Caudate nucleus (tissue), 63 donors: ENCODE measurements at places on chromosomes 13 and 19.

GRCh38 chr13:101398191-101398590 is 18.1 kb downstream of the NALCN start:
- DNase-seq: no peak

DNA sequence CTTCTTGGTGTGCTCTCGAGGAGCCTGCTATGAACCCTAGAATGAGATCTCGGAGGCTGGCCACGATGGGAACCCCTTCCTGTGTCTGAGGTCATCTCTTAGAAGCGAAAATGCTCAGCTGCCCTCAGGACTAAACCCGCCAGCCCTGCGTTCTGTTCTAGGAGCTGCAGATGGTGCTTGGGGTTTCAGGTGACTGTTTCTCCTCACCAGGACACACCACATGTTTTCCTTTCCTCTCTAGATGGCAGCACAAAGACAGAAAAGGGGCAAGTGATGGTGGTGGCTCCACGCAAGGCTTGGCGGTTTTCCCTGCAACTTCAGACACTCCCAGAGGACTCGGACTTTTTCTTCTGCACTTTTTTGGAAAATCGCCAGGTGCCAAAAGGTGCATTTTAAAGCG is 60.1 kb downstream of the RNASEH2B start:
- DNase-seq: no peak

- no peak for DNase-seq
Measured at GRCh38 chr19:18421371-18421959, 2.3 kb downstream of the SSBP4 start.

- DNase-seq: no peak
Measured at GRCh38 chr19:10565028-10565566, 713 bp downstream of the KRI1 start.

GRCh38 chr13:45398877-45399276 is 19.3 kb downstream of the SLC25A30 start:
- no peak for DNase-seq

GRCh38 chr19:35725216-35725861 is 7.5 kb downstream of the KMT2B start:
- DNase-seq: no peak

- no peak for DNase-seq
Measured at GRCh38 chr19:4816202-4816949, 15.1 kb downstream of the TICAM1 start.

DNA sequence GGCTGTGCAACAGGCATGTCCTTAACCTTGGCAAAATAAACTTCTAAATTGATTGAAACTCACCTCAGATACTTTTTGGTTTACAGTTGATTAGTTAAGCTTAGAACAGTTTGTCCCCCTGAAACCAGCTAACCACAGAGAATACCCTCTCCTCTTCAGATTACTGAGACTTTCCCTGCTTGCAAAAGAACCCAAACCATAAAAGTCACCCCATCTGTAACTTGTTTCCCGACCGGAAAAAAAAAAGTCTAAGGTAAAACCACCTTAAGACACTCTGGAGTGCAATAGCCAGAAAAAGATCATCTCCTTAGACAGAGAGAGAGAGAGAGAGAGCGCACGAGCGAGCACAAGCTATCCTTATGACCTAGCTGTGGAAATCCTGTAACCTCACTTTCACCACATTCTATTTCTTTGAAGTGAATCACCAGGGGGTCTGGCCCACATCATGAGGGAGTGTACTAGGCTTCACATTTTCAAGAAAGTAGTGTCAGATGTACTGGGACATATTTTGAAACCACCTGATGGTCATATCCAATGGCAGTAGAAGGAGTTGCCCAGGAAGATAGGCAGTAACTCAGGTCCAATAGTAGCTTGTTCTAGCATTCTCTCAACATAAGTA is 11.1 kb upstream of the GTF2F2 start:
- DNase-seq: no peak

GRCh38 chr19:34667349-34668076 is 9.4 kb downstream of the SCGB2B2 start:
- DNase-seq: no peak

GRCh38 chr19:51811344-51811743 is 16.4 kb downstream of the FPR3 start:
- no peak for DNase-seq

DNA sequence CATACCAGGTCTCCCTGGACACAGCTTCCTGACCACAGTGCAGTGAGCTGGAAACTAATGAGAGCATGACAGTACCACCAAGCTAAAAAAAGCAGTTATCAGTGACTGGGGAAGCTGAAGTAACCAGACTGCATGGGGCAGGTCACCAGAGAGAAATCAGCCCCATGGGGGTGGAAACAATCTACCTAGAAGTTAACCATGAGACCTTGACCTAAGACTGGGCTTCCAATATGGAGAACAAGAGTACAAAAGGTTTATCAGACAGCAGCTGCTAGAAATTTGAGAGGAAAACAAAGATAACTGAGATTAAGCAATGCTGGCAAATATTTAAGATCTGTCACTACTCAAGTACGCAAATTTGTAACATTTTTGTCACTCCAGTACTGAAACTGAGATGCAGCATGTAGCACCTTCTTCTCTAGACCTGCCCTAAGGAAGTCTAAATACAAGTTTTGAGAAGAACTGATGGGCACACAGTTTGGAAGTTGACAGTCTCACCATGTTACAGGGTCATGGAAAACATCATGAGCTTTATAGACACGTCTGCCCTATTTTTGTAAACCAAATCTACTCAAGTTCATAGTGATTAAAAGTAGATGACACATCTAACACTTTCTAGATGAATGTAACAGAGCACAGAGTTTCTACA is 2641.8 kb upstream of the PCDH20 start:
- DNase-seq: no peak

DNA sequence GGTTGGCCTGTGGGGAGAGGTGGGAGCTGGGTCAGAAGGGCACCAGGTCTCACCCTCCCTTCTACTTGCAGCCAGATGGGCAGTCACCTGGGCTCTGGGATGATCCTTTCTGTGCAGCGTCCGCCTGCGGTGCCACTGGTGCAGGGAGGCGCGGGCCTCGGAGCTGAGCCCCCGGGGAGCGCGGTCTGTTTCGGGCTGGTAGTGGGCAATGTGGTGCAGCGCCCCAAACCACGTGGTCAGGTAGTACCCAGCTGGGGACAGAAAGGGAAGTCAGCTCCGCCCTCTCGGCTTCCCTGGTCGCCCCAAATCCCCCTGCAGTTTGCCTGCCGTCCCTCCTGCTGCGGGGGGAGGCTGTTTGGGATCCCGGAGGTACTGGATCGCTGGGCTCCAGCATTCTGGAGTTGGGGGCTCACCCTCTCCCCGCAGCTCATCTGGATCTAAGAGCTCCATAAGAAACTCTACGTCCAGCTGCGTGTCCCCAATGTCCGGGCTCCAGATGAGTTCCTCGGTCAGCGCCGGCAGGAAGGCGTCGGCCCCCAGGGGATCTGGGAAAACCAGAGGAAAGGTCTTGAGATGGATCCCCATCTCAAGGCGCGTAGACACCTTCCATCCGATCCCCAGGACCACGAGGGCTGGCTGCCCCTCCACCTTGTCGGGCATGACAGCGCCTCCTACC is 8.8 kb downstream of the RINL start:
- no peak for DNase-seq

- DNase-seq: no peak
Measured at GRCh38 chr19:10946958-10947657, 13.7 kb upstream of the SMARCA4 start.

DNA sequence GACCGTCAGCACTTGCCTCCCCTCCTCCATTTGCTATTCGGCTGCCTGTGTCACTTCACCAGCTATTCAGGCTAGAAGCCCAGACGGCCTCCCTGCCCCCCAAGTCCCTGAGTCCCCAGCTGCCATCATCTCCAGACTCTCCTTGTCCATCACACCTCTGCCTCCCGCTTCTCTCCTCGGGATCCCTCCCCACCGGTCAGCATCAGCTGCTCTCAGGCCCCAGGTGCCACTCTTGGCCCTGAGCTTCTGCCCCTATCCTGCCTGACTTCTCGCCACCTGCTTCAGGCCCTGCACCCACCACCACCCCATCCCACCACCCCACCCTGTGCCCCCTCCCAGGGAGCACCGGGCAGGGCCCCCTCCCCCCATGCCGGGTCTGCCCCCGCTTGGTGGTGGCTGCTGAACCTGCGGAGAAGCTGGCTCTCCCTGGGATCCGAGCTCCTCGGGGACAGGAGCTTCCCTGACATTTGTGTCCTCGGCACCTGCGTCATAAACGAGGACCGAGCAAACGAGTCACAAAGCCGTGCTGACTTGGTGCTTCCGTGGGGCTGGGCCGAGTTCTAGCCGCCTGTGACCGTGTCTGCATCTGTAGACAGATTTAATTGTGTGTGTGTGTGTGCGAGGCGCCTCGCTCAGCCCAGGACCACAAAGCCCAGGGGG is 70.3 kb upstream of the MCF2L start:
- DNase-seq: no peak

DNA sequence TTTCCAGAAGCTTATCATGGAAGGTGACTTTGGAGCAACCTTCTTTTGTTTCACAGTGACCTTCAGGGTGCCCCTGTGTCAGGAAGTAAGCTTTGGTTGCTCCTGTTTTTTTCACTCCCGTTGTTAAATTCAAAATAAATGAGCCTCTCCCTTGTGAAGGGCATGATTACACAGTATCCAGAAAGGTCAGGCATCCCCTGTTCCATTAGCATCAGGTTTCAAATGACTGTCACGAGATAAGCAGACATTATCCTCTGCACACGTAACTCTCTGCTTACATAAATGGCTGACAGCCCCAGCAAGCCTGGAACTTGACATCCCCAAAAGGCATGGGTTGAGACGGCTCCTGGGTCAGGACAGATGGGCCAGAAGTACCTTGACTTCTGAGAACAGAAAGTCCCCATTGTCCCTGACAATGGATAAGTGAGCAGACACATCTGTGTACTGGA is 52.0 kb downstream of the RAB20 start:
- DNase-seq: no peak

DNA sequence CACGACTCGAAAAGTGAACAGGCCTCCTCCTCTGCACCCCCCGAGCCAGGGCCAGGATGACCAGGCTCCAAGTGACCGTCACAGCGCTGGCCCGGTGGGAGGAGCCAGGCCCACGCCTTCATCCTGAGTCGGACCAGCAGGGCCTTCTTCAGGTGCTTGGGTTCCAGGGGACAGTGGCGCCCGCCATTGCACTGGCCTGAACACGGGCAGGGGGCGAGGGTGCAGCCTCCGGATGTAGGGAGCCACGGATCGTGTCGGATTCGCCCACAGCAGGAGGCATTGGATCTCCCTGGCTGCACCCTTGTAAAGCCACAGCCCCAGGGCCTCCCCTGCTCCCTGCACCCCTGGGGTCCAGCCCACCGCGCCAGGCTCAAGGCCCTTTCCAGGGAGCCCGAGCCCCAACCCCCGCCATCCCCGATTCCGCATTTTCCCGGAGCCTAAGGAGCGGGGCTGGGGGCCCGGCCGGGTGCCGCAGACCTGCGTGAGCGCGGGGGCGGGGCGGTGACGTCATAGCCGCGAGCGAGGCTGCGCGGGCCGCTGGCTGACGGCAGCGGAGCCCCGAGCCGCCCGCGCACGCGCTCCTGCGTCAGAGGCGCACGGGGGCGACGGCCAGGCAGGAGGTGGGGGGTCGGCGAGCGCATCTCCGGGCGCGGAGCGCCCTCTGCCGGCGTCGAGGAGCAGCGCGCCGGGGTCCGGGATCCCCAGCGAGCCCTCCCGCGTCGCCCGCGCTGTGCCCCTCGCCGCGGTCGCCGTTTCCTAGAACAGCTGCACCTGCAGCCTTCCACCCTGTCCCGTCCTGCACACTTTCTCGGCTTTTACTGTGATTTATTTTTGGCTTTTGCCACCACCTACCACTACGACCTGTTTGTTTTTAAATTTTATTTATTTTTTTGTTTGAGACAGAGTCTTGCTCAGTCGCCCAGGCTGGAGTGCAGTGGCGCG is 1.5 kb upstream of the ATP5F1D start:
- DNase-seq: peak; percentile 78

DNA sequence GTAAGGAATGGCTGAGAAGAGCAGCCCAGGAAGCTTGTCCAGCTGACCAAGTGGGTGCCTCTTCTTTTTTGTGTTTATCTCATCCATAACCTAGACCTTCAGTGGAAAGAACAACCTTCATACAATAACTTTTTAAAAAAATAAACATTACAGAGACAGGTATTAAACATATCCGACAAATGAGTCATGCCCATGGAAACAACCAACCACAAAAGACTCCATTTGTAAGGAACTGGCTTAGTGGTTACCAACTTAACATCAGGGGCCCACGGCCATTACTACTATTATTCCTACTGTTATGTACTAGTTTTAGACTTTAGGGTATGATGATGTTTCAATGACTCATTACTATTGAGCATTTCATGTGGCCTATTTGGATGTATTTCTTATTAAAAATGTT is 191.7 kb upstream of the SERP2 start:
- DNase-seq: no peak

- peak; percentile 41 for DNase-seq
Measured at GRCh38 chr13:32314271-32315237, 609 bp downstream of the ZAR1L start.

DNA sequence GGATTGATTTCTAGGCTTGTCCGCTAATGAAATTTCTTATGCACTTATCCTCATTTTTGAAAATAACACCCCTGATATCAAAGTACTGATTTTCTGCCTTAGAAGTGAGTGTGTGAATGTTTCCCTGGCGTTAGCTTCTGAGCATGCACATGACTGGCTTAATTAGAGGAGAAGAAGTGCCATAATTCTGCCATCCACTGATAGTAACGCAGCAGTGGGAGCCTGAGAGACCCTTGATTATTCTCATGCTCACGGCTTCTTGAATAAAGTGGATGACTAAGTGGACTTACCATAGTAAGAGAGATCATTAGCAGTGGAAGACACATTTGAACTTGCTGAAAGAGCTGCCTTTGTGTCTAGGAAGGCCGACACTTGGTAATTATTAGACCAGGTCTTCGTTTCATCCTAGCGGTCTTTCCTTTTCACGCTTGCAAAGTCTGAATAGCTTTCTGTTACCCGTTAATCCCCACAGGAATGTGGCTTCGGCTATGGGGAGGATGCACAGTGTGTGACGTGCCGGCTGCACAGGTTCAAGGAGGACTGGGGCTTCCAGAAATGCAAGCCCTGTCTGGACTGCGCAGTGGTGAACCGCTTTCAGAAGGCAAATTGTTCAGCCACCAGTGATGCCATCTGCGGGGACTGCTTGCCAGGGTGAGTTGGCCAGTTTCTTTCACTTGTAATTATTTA is 45.3 kb downstream of the TNFRSF19 start:
- no peak for DNase-seq

DNA sequence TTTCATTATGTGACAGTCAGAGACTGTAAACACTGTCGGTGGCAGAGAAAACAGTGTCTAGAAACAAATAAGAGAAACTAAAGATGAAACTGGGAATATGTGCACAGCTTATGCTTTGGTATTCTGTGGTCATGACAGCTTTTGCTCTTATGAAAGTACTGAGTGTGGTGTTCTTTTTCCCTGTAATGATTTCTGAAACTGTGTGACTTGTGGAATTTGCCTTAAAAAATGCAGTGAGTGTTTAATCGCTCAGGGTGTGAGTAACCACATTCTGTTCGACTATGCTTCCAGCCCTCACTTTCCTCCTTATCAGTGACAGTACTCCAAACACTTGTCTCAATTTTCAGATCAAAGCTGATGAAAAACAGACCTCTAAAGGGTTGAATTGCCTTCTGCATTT is 66.9 kb upstream of the DIAPH3 start:
- no peak for DNase-seq

GRCh38 chr13:71758828-71759227 is 108.2 kb downstream of the DACH1 start:
- DNase-seq: no peak
